Central memory CD8-positive, alpha-beta T cell (primary cell): ENCODE measurements at places on chromosomes 3 and 15.
A peak's percentile ranks its signal among the peaks of the same experiment; 100 is the strongest.

GRCh38 chr3:60948488-60948887 lies 302.8 kb downstream of the FHIT start:
- no peak for DNase-seq

DNA sequence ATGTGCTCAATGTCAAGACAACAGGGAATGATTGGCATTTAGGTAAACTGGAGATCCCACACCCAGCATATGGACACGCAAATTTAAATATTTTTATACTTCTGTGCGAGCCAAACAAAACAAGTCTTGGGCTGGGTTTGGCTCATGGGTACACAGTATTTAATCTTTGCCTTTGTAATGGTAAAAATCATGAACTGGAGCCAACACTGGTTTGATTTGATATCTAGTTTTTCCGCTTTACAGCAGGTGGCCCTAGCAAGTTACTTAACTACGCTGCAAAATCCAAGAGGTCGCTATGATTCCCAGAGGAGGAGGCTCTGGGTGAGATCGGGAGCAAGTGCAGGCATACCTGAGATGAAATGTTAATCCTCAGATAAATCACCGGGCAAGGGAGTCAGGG lies 207.9 kb upstream of the SATB1 start:
- no peak for DNase-seq

DNA sequence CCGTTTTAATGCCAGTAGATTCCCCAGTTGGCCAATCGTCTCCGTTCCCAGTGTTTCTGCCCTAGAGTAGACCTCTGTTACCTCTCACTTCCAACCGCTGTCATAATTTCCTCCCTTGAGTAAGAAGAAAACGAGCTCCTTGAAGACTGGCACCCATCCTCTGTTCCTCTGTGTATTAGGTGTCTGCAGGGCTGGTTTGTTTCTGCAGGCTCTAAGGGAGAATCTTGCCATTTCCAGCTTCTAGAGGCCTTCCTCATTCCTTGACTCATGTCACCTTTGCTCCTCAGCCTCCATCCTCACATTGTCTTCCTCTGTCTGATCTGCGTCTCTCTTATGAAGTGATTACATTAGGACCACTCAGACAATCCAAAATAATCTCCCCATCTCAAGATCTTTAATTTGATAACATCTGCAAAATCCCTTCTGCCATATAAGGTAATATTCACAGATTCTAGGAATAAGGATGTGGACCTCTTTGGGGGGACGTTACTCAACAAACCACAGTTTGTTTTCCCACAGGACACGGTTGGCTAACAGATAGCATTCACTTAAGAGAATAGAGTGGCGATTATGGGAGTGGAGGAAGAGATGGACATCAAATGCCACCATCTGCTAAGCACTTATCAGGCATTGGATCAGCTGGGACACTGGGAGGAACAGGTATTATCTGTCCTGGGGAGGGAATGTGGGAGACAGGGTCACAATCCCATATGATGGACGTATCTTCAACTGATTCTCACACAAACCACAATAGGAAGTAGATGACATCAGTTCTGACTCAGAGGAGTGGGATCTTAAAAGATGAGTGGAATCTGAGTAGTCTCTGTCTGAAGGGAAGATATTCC lies 17.1 kb downstream of the ARHGAP31 start:
- no peak for DNase-seq

- no peak for DNase-seq
Measured at GRCh38 chr3:54703923-54704322, 223.9 kb downstream of the LRTM1 start.

DNA sequence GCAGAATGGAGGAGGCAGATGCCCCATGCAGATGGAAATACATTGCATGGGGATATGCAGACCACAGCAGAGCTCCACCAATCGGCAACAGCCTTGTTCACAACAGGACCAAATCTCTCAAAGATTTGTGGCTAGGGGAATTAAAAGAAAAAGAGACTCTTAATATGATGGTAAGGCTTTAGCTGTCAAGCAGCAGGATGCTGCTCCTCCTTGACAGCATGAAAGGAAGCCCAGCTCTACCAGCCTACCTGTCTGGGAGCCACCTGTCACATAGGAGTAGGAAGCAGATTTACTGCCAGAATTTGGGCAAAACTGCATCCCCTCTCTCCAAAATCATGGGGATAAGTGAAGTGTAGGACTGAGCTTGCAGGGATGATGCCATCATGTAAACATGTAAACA lies 769.6 kb upstream of the ARPP21 start:
- DNase-seq = no peak

DNA sequence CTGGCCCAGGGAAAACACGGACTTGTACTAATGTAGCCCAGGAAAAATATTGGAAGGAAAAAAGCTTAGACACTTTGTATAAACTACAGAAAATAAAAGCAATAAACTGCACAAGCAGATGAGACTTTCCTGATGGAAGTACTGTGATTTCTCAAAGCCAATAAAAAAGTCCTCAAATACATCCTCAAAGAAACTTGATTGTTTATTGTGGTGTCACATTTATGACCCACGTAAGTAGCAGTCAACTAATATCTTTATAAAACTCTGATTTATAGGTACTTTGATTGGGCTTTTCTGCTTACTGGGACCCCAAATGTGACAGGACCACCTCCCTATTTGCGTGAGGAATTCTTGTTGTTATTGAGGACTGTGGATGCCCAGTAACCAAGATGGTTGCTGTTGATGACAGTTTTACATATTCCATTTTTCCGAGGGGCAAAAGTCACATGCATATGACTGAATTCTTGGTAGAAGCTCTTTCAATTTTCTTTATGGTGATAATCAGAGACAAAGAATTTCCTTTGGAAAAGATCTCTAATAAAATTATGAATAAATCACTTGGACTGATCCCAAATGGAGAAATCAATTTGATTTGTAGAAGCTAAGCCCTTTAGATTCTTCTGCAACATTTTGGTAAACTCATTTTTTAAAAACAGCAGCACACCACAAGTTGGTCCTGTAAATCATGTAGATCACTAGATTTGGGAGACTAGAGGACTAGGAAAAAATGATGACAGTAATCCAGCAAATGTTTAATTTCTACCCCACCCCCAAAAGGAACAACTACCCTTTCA lies 159.0 kb upstream of the TSC22D2 start:
- no peak for DNase-seq

- peak; percentile 47 for DNase-seq
Measured at GRCh38 chr15:68783226-68784058, 37.3 kb downstream of the ANP32A start.

- DNase-seq = no peak
Measured at GRCh38 chr15:83626171-83626802, 27.6 kb upstream of the ADAMTSL3 start.
